ENCODE measurements at places on chromosomes 5 and 9.
A peak's percentile ranks its signal among the peaks of the same experiment; 100 is the strongest.

- DNase-seq: no peak
Observed at GRCh38 chr5:132491368-132492364, 1.1 kb upstream of the IRF1 start.

- no peak for DNase-seq
Observed at GRCh38 chr5:107576736-107577393, 93.9 kb downstream of the EFNA5 start.

DNA sequence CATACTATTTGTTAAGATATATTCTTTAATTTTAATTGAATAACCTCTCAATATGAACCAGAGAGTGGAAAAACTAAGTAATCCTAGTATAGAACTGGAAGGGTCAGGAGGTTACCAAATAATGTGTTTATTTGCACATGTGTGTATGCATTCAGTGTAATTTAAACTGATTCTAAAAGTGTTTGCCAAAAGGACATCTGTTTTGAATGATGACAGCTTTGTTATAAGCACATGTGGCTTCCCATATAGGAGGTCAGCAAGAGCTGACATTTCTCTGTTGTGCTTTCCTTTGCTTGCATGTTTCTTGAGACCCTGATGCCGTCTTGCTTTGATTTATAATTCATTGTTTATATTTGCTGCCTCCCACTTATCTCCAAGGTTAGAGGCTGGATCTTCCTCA is 383.4 kb downstream of the BRINP1 start:
- DNase-seq: no peak

DNA sequence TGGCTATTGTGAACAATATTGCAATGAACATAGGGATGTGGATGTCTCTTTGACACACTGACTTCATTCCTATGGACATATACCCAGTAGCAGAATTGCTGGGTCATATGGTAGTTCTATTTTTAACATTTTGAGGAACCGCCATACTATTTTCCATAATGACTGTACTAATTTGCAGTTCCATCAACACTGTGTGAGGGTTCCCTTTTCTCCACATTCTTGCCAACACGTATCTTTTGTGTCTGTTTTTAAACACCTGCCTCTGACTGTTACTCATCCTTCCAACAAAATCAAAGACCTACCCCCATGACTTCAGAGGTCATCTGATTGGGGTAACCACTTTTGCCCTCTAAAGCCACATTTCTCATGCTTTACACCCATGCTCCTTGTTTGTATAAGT is 133.5 kb downstream of the MED27 start:
- DNase-seq: no peak

GRCh38 chr9:92709240-92709639 is 39.3 kb upstream of the IPPK start:
- no peak for DNase-seq

- DNase-seq: no peak
Observed at GRCh38 chr5:79716839-79717238, 27.2 kb downstream of the CMYA5 start.

GRCh38 chr5:67272453-67273130 is 76.0 kb upstream of the CD180 start:
- DNase-seq: no peak

DNA sequence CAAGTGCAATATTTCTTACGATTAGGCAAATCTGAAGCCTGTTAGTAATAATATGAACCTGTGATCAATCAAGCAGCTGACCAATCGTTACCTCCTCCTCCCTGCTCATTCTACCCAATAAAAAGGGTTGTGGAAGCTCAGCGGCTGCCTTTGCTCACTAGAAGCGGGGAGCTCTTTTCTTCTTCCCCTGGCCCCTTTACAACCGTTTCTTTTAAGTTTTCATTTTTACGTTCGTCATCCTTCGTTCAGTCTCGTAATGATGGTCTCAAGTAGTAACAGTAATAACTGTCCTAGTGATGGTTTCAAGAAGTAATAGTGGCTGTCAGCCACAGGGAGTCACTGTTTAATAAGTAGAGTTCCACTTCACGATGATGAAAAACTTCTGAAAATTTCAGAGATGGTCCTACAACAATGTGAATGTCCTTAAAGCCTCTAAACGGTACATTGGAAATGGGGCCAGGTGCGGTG is 6.2 kb downstream of the UGT3A2 start:
- DNase-seq: no peak

DNA sequence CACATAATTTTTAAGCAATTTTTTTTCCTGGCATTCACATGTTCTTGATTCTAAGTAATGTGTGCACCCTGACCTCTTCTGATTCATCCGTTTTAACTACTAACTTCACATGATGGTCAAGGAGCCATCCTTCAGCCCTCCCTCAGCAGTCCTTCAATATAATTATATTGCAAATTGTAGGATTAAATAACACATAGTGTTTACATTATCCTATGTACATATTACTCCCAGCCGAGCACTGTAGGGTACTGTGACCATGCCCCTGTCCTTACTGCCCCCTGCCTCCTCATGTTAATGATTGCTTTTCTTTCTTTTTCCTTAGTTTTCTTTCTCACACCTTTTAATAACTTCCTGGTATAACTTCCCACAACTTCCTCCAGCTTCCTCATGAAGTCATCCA is 96.3 kb upstream of the FANCC start:
- no peak for DNase-seq

- no peak for DNase-seq
Observed at GRCh38 chr5:75059912-75060545, 7.7 kb upstream of the GCNT4 start.

DNA sequence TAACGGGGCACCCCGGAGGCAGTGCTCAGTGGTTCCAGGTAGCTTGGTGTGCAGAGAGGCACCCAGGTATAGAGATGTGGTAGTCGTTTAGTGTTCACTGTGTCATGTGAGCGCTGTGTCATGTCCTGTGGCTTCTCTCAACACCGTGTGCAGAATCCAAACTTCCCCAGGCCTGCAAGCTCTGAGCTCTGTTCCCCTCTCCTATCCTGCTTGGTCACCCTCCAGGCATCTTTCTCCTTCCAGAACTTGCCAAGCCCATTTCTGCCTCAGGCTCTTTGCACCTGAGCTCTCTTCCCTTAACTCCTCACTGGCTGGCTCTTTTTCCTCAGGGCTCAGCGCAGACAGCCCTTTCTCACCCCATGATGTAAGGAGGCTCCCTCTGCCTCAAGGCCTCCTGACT is 64.8 kb downstream of the CARTPT start:
- DNase-seq: no peak

DNA sequence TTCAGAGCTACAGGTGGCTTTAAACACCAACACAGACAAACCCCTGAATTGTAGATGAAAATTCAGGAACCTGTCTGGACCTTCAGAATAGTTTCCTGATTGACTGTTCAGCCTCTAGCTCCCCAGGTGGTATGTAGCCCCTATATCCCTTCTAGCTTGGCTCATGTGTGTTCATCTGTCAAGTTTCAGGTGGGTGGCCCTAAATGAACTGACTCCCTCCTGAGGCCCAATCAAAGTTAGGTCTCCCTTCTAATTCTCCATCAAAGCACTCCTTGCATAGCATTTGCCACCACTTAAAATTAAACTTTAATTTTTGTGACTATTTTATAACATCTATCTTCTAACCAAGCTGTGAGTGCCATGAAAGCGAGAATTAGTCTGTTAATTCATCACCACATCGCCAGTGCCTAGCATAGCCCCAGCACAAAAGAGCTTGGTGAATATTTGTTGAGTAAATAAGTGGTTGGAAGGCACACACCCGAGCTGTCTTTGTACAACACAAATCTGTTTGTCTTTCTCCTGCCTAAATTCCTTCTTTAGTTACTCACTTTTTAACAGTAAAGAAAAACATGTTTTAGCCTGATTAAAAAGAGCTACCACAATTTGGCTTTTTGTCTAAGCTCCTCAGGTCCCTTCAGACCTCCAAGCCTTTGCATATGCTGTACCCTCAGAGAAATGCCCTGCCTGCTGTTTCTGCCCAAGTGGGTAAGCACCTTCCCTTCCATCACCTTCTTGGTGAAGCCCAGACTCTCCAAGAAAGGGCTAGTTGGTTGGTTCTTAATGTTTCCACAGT is 138.1 kb upstream of the HMHB1 start:
- no peak for DNase-seq

GRCh38 chr5:119402081-119402480 is 46.3 kb downstream of the TNFAIP8 start:
- no peak for DNase-seq

DNA sequence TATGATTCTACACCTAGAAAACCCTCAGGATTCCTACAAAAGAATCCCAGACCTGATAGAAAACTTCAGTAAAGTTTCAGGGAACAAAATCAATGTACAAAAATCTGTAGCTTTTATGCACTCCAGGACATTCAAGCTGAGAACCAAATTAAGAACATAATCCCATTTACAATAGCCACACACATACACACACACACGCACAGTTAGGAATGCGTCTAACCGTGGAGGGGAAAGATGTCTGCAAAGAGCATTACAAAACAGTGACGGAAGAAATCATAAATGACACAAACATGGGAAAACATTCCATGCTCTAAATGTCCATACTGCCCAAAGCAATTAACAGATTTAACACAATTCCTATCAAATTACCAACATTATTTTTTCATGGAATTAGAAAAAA is 51.4 kb upstream of the CAST start:
- no peak for DNase-seq

DNA sequence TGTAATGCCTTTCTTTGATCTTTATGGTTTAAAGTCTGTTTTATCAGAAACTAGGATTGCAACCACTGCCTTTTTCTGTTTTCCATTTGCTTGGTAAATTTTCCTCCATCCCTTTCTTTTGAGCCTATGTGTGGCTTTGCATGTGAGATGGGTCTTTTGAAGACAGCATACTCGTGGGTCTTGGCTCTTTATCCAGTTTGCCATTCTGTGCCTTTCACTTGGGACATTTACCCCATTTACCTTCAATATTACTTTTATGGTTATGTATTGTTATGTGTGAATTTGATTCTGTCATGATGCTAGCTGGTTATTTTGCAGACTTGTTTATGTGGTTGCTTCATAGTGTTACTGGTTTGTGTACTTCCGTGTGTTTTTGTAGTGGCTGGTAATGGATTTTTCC is 59.2 kb downstream of the YTHDC2 start:
- no peak for DNase-seq

DNA sequence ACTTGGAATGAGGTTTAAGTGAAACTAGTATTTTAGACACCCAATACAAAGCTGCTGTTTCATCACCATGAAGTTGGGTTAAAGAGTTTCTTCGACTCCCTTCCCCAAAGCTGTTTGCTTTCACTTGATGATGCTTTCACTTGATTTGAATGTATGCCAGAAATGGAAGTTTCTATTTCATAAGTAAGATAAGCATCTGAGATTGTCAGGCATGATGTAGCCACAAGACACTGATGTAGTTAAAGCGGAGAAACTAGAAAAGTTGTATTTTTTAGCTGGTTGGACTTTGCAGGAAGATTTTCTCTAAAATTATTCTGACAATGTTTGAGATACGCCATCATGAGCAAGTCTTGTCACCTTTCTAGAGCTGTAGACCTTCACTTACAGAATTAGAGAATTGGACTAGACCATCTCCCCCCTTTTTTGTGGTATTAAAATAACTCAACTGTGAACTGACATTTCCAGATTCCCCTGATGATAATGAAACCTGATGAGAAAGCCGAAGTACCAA is 20.0 kb downstream of the MOCS2 start:
- no peak for DNase-seq

GRCh38 chr9:97473717-97474116 is 27.7 kb upstream of the TMOD1 start:
- DNase-seq: no peak

- DNase-seq: no peak
Observed at GRCh38 chr5:142422429-142422828, 97.6 kb upstream of the SPRY4 start.

- no peak for DNase-seq
Observed at GRCh38 chr9:136386018-136386417, 12.5 kb upstream of the CARD9 start.

DNA sequence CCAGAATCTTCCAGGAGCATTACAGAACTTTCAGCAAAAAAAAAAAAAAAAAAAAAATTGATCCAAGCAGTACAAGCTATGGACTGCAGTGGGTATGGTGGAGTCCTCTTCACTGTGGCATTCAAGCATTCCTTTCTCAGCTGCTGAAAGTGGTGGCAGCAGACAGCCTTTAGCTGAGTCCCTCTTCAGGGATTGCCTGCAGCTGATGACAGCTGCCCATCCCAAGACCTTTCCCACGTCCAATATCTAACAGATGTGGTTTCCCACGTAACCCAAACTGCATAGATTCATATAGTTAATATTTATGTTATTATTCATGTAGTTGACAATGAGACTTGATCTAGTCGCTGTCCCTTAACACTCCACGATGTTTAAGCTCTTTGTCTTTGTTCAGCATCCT is 475.9 kb downstream of the TLE1 start:
- no peak for DNase-seq

- DNase-seq: no peak
Observed at GRCh38 chr9:79765466-79765865, 193.7 kb downstream of the TLE4 start.

- no peak for DNase-seq
Observed at GRCh38 chr5:44299394-44299793, 89.8 kb downstream of the FGF10 start.

GRCh38 chr5:84437673-84438315 is 53.1 kb upstream of the EDIL3 start:
- DNase-seq: no peak

DNA sequence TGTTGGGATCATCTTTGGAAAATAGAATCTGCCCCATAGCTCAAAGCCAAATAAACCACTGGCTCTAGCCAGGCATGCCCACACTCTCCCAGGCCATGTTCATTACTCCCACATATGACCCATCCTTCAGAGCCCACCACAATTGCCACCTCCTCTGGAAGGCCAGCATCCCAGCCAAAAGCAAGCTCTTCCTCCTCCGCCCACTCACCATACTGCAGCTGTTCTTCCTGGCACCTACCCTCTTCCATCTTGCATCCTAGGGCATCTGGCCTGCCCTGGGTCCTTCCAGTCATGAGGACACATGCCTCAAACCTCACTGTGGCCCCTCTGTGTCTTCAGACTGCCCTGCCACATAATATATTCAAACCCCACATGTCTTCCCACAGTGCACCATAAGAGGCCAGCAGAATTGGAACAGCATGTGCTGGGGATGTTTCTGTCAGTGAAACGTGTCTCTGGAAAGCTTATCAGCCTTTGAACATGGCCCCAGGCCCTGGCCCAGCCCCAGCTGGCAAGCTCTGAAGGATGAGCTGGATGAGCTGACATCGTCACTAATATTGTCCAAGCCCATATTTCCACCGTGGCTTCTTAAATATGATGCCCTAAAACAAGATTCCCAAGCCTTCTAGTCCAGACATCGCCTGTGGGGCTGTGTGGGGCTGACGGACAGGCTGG is 230.8 kb downstream of the AGTPBP1 start:
- no peak for DNase-seq

GRCh38 chr5:173103411-173103810 is 40.9 kb upstream of the BNIP1 start:
- no peak for DNase-seq

DNA sequence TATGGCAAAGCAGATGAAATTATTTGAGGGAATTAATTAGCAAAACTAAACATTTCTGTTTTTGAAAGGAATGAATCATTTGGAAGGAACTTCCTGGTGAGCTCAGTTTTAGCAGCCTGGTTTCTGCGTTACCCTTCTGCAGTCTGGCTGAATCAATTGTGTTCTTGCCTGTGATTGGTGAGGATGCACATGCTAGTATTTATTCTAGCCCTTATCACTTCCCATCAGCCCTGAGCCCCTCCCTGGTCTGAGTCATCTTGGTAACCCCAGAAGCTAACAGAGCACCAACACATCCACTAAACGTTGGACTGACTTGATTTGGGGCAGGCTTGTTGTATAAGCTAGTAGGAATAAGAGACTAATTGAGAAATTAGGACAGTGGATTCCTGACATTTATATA is 6.6 kb downstream of the TJP2 start:
- no peak for DNase-seq

- DNase-seq: no peak
Observed at GRCh38 chr5:92283521-92283920, 900.4 kb upstream of the ARRDC3 start.

GRCh38 chr9:100437860-100438805 is 11.2 kb downstream of the MSANTD3 start:
- peak; percentile 47 for DNase-seq
